Umbilical cord (tissue), 2 donors: ENCODE measurements at places on chromosomes 2 and 18. TPM values are rescaled to one million over a fixed set of nuclear protein-coding genes. Genes with fewer than 3 reads are reported as not detected.

Gene MEP1B
- total RNA-seq, result 2.6 TPM

Gene SCTR
- total RNA-seq, result 1.9 TPM

Gene TRIM54
- 5.1 TPM for total RNA-seq

Gene GAL3ST2
- 2.2 TPM for total RNA-seq

Gene CHAC2
- total RNA-seq, result 2.9 TPM

Gene RAD51AP2
- 11.6 TPM for total RNA-seq

DNA sequence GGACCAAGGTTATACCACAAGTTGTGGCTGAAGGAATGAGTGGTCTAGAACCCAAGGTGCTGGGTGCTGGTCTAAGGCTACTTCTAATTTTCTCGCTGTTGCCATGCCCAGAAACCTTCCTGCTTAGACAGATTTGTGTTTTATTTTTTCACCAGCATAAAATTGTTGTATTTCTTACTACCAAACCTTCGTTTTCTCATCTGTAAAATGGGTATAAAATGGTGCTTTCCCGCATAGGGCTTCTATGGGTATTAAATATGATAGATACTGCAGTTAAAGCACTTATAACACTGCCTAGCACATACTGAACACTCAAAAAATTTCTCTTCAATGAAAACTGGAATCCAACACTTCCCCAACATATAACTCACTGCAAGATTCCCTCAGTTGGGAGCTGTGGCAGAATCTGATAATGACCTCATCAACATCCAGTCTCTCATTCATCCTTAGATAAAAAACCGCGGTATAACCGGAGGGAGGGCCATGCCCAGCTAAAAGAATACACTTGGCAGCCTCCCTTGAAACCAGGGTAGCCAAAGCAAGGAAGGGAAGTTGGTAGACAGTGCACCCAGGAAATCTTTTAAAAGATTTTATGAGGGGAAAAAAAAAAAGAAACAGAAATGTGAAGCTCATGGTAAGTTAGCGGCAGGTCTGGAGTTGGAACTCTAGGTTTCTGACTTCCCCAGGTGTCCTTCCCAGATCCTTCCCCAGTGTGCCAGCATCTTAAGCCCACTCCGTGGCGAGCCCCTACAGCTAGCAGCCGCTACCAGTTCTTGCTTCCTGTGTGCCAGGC is 1.2 kb downstream of the NEMP2 start:
- no peak for DNase-seq

DNA sequence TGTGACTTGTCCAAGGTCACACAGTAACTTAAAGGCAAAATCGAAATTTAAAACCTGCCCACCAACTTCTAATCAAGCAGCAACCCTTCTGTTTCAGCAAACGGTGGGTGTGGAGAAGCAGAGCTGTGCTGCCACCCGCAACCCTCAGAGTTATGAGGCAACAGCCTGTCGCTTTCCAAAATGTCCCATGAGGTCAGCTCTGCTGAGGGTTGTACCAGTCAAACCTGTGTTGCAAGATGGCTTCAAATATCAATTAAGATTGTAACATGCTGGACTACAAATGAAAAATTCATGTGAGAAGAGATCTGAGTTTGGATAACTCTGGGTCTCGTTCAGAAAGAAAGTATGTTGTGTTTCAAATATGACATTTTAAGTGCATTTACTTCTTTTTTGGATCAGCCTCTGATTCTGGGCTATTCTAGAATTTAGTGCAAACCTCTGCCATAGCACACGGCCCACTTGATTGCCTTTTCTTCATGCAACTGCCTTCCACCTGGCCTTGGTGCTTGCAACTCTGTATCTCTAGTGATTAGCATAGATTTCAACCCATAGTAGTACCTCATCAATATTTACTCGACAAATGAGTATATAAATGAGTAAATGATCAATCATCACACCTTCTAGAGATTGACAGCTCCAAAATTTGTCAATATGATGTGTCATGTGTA is 69.3 kb downstream of the TIMM21 start:
- DNase-seq, result peak; percentile 61

DNA sequence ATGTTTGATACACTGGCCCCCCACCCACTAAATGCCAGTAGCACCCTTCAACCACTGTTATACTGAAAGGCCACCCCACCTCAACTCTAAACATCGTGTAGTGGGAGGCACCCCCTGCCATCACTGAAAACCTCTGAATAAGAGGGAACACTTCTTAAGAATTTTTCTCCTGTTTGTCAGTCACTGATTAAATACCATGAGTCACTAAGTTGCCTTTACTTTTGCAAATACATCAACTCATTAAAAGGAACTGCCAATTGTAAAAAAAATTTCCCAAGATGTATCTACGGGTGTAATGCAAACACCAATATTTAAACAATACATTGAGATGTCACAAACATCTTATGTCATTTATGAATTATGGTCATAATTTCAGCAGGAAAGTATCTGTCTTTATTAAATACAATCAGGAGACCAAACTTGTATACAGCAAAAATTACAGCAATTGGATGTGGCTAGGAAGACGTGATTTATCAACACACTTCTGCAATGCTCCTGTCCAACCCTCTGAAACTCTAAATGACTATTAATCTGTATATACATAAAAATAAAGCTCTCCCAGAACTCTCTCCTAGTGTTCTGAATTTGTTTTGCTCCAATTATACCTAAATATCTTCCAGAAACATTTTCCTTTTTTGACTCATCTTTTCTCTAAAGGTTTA is 144.1 kb upstream of the STK17B start:
- no peak for DNase-seq

DNA sequence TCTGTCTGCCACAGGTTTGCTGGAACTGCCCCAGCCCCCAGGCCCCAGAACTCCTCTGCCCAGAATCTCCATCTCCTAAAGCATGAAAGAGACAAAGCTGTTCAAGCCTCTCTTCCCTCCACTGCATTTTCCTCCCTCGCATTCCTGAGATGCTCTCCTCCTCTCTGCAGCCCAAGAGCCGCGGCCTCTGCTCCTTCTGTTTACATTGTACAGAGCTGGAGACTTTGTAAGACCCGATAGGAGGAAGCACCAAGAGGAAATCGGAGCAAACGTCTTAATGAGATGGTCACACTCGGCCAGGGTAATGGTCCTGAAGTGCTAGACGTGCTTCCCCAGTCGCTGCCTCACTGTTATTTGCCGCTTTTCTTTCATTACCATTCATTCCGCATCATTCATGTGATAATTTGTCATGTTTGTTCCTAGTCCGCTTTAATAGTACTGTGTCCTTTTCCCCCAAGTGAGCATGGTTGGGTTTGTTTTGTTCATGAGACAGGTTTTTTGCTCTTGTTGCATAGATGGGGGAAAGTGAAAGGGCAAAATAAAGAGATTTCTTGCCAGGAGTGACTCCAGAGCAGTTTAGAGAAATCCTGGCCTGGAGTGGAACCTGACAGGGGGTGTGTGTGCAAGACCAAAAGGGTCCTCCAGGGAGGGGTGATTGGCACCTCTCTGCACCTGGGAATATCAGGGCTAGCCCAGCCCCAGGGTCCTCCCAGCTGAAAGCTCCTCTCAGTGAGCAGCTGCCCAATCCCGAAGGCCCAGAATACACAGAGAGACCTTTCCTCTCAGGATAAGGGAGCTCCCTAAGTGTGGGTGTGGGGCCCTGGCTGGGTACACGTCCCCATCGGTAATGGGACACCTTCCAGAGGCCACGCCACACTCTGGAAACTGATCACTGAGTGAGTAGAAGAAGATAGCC is 44.9 kb upstream of the ID2 start:
- peak; percentile 86 for DNase-seq

DNA sequence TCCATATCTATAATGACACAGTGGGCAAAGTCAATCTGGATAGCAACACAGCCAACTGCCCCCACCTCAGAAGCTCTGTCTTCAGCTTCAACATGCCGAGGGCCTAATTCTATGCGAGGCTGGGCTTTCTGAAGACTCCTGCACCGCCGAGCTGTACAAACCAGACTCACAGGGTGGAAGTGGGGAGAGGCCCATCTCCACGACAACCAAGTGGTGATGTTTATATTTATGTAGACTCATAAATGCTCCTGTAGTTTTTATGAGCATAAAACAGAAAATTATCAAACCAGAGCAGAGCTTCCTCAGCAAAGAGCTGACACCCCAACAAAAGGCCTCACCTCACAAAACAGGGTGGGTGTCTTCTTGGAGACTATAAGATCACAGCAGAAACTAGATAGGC is 77.0 kb upstream of the LGALSL start:
- peak; percentile 66 for DNase-seq

GRCh38 chr18:3886575-3887322 is 436.8 kb downstream of the TGIF1 start:
- DNase-seq, result no peak

DNA sequence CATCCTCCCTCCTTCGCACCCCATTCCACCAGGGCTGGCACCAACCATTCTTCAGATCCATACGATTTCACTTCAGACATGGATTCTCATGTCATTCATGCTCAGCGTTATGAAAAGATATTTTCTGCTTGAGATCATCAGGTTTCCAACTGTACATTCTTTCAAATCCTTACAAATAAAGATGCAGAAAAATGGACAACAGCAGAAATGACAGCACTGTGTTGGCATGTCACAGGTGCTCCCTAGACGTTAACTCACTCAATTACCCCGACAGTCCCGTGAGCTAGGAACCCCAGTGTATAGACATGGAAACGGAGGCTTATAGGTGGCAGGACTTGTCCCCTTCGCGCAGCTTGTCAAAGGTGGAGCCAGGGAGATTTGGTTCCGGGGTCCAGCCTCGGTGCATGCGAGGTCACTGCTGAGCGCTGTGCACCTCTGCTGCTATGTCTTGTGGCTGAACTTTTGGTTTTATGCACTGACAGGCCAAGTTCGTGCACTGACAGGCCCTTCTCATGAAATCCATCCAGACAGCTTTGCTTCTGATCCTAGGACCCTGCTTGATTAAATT is 17.7 kb downstream of the FHL2 start:
- no peak for DNase-seq

DNA sequence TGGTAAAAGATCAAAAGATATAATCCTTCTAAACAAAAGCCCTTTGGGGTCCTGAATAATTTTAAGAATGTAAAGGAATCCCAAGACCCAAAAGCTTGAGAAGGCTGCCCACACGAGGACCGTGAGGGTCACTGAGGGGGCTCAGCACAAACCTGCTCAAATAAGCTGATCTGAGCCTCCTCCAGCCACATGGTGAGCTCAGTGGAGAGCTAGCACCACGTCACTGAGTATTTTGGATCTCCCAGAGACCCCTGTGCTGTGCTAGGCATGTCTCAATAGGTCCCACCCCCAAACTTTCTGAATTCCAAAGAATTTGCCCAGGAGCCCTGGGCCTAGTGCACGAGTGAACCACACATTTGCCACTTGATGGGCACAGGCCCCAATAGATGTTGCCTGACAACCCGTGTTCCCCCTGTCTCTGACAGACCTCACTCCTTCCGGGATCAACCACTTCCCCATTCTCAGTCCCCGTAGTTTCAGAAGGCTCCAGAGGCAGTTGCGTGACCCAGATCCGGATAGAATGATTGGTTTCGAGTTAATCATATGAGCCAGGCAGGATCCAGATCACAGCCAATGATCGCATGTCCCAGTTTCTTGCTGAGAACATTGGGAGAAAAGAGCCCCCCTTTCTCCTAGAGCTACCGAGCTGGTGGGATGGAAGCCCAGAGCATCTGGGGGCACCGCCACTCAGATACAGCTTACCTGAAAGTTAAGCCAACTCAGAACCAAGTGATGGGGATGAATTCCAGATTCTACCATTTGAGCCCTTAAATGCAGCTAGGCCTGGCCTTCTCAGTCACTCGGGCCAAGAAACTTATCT is 203.8 kb downstream of the TNS1 start:
- DNase-seq, result peak; percentile 50

- no peak for DNase-seq
Measured at GRCh38 chr2:191650896-191651773, 26.8 kb upstream of the NABP1 start.
